ENCODE measurements at places on chromosomes 12 and 14.
A peak's percentile ranks its signal among the peaks of the same experiment; 100 is the strongest.

GRCh38 chr14:47857646-47858045 lies 182.2 kb upstream of the MDGA2 start:
- DNase-seq: no peak

GRCh38 chr12:54460317-54460923 lies 13.0 kb downstream of the GTSF1 start:
- DNase-seq: no peak

DNA sequence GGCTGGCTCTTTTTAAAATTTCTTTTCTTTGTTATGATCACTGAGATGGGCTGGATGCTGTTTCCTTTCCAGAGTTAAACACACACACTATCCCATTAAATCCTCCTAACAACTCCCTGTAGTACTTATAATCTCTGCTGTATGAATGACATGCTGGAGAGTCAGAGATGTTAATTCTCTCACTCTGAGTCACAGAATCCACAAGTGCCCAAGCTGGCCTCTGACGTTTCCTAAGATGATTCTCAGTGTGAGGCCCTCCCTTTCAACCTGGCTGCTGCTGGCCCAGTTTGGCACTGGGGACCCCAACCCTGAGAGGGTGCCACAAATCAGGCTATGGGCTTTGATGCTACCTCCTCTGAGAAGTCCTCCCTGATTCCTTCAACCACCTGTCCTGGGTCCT lies 5.4 kb downstream of the NOS1 start:
- DNase-seq: no peak

GRCh38 chr14:69580009-69580577 lies 5.4 kb upstream of the CCDC177 start:
- no peak for DNase-seq

DNA sequence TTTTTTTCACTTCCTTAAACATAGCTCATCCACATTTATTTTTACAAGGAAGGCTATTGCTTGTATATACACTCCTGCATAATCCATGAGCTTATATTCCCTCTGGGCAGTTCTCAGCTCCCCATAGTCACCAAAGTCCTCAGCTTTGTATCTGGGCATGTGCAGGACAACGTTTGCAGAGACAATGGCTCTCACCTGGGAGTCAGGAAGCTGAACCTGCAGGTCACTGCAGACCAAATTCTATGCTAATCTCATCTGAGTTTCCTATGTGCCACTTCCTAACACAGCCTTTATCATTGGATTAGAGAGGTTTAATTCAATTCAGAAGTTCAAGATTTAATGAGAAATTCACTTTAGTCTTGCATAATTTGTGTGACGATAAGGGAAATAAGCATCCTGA lies 131.5 kb downstream of the KCNK10 start:
- DNase-seq: no peak

DNA sequence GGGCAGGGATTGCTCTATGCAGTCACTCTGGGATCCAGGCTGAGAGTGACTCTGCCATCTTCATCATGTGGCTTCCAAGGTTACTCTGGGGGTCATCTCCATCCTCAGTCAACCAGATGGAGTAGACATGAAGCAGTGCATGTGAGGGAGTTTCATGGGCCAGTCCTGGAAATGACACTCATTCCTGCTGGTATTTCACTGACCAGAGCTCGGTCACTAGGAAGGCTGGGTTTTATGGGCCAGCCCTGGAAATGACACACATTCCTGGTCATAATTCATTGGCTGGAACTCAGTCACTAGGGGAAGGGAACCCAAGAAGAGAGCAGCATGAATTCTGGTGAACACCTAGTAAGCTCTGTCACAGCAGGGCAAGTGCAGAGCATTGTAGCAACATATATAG lies 144.7 kb downstream of the SMOC1 start:
- DNase-seq: no peak

DNA sequence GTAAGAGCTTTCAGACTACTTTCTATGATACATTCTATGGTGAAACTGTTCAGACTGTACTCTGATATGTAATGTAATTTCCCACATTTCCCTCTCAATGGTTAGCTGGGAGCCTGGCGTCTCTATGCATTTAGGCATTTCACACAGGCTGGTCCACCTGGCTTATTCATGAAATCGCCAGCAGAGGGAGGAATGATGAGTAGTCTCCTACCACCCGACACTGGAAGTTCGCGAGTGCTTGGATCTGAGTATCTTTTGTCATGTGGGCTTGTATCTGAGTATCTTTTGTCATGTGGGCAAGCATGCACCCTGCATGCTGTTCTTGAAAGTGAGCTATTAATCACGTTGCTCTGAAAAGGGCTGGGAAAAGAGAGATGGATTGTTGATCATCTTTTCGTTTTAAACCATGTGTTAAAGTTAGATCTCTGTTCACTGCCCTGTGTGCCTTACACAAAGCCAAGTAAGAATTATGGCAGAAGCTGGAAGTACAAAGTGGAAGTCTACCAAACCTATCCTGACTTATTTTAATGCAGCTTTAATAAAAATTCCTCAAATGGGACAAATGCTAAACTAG lies 235.0 kb downstream of the ATP23 start:
- no peak for DNase-seq

GRCh38 chr12:67299926-67300325 lies 30.8 kb downstream of the CAND1 start:
- DNase-seq: no peak

GRCh38 chr12:80045594-80045993 lies 53.7 kb upstream of the OTOGL start:
- DNase-seq: no peak

DNA sequence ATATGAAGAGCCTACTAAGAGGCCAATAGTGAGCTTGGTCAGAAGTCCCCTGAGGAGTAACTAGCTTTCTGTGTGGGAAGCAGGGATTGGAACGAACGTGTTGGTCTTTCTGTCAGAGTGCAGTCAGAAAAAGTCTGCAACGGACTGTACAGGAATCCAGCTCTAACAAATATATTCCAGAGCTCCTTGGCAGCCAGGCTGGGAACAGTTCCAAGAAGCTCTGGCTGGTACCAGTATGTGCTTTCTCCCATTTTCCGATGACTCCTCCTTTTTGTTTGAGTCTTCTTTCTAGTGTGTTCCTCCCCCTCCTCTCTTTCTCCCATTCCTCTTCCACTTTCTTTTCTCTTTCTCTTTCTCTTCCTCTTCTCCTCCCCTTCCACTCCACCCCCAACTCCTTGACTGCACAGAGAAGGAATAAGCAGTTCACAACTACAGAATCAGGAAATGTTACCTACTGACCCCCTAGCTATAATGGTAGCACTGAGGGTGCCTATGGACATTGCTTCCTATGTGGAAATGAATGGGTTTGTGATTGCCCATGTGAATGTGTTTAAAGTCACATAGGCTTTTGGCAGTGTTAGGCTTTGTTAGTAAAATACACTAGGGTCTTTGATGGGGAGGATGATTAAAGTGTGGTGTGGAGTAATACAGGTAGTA lies 59.9 kb downstream of the TTLL5 start:
- DNase-seq: no peak

GRCh38 chr14:101017806-101018560 lies 114.5 kb upstream of the RTL1 start:
- DNase-seq: no peak

GRCh38 chr12:112170376-112170775 lies 45.0 kb downstream of the TRAFD1 start:
- peak; percentile 15 for DNase-seq

GRCh38 chr12:16586350-16587109 lies 19.4 kb downstream of the LMO3 start:
- no peak for DNase-seq

DNA sequence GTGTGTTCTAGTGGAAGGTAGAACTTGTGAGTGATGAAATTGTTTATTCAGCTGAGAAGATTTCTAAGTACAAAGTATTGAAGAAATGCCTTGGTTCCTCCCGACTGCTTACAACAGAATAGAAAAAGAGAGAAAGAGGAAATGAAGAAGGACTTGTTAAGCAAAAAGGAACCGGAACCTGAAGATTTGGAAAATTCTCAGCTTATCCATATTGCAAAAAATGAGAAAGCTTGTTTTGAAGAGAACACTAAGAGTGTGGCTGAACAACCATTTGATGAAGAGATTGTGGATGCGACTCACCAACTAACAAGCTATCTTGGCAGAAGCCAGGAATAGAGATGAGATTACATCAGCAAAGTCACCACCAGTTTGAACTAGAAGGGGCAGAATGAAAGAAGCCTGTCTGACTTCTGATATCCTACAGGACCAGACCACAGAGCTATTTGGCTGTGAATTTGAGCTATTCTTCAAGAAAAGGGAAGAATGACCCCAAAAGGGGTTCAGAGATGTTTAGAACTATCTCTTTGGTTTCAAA lies 15.1 kb downstream of the NDUFA9 start:
- DNase-seq: no peak

GRCh38 chr12:110107369-110108281 lies 16.5 kb upstream of the IFT81 start:
- no peak for DNase-seq

DNA sequence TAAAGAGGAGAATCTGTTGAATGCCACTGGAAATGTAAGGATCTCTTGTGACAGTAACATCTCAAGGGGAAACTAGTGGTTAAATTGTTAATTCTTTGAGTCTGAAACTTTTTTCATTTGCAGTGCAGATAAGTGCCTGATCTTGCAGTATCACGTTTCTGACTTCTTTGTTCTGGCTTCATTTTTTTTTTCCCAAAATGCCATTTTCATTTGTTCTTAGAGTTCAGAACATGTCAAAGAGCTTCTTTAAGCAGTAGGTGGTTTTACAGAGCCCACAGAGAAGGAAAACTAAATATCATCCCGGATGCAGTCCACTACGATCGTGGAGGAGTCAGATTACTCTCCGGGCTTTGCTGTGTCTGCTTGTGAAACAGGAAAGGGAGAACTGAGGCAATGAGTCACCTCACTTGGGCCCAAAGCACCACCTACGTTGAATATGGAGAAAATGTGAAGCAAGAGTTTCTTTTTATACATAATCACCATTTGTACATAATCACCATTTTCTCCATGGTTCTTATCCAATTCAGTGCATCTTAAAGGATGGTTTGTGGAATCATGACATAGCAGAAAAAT lies 43.9 kb downstream of the HMGA2 start:
- no peak for DNase-seq

GRCh38 chr14:24351517-24351916 lies 11.7 kb upstream of the RIPK3 start:
- DNase-seq: no peak

DNA sequence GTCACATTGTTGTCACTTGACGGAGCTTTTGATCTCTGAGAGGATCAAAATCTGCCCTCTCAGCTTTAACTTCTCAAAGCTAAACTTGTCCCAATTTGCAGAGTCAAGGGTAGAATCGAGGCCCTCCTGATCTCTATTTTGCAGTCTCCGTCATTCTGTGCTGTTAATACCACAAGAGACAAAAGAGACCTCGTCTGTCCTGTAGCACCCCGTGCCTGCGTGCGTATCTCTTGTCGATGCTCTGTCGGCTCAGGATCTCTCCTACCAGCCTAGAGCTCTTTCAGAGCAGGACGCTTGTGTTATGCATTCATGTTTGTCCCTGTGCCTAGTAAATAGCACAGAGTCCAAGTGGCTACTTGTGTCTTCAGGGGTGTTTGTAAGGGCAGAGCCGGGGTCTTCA lies 5.1 kb downstream of the EVL start:
- no peak for DNase-seq

- no peak for DNase-seq
These were observed 2.6 kb upstream of the PRKD1 start for GRCh38 chr14:29930283-29930682.

- no peak for DNase-seq
These were observed 28.8 kb upstream of the RPLP0 start for GRCh38 chr12:120229487-120230325.

DNA sequence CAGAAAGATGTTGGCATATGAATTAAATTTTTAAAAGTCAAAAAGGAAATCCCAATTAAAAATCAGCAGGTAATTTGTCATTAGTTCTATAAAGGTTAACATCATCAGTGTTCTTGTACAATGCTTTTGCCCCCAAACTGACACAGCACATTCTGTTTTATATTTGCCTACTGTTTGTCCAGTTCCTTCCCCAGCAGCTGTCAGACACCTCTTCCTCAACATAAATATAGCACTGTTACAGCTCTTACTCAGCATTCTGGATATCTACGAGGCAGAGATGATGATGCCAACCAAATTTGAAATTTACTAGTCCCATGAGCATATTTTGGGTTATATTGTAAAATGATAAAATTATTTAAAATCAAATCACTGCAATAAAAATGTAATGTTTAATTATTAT lies 124.6 kb downstream of the SINHCAF start:
- DNase-seq: no peak

GRCh38 chr14:73452341-73453186 lies 5.8 kb downstream of the NUMB start:
- DNase-seq: no peak

DNA sequence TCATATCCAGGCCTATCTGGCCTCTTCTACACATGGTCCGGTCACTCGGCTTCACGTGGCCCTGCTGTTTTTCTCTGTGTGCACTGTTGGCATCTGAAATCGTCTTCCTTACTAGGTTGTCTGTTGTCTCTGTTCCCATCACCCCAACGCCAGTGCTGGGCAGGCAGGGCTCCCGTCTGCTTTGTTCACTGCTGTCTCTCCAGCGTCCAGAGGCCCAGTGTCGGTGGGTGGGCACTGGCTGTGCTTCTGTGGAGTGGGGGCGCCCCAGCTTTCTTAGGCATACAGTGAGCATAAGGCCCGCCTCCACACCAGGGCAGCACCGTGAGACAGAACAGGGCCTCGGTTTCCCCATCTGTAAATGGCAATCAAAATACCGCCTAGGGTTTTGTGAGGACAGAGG lies 153.1 kb downstream of the BCL11B start:
- DNase-seq: no peak

DNA sequence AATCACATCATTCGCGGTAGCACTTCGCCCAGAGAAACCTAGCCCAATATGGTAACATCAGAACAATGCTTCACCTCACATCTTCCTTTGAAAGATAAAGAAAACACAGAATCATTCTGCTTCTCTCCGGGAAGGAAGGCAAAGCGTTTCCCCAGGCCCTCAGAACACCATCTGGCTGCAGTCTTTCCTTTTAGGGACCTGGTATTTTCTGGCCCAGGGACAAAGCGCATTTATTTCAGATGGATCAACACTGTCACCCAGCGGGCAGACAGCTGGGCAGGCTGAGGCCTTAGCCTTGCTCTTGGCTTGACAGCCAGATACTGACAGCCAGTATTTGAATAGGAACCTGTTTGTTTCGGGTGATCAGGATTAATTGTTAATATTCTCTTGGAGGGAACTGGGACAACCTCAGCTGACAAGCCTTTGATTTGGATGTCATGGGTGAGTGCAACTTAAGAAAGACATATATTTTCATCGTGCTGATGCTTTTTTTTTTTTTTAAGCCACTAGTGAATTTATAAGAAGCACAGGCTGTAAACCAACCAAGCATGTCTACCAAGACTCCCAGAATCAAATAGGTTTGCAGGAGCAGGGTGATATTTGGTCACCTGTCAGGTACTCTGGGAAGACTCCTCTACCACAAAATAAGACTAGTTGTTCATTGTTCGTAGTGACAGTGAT lies 118.9 kb downstream of the VEZT start:
- DNase-seq: no peak

DNA sequence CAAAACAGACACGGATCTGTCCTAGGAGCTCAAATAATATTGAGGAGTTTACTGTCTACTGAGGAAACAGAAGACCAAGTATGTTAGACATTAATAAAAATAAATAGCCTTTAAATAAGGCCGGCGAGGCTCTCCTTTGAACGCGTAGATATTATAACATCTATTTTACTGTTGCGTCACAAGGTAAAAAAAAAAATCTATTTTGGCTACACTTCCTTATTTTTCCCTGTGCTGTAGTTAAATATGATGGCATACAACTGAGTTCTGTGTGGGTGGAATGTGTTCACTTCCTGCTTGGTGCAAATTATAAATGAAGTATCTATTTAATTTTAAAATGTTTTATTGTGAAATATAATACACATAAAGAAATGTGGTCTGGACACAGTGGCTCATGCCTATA lies 17.2 kb upstream of the RAD52 start:
- no peak for DNase-seq

GRCh38 chr12:42915426-42915825 lies 325.9 kb upstream of the PRICKLE1 start:
- no peak for DNase-seq

Data from activated T-cell treated with anti-CD3 and anti-CD28 coated beads for 48 hours (primary cell).